ENCODE measurements at places on chromosomes 1 and 21. TPM values are rescaled to one million over a fixed set of nuclear protein-coding genes. Genes with fewer than 3 reads are reported as not detected.

DNA sequence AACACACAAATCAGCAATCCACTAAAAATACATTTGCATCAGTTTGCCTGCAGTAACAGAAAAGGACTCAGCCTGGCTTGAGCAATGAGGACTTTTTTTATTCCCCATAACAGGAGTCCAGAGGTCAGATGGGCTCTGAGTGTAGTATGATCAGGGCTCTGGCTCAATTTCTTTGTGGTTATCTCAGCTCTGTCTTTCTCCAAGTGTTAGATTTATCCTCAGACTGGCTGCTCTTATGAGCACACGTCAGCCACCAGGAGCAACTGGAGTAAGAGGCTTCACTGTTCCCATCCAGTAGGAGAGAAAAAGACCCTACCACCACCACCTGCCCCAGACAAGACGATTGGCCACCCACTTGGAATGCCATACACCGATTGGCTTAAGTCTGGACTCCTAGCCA lies 36.2 kb upstream of the KLHDC7A start:
- DNase-seq, result no peak

Gene SPRR4
- total RNA-seq, result not detected

DNA sequence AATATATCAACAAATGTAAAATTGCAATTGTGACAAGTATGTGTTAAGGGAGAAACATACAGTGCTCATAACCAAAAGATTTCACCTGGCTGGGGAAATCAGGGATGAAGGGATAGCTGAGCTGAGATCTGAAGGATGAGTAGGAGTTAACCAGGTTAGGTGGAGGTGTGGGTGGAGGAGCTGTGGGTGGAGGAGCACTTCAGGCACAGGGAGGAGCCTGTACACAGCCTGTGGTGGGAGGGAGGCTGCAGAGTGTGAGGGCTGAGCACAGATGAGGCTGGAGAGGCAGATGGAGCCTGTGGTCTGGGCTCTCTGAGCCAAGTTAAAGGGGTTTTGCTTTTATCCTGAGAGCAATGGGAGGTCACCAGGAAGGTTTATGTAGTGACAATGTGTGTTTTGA lies 111.9 kb downstream of the XCL2 start:
- no peak for DNase-seq

DNA sequence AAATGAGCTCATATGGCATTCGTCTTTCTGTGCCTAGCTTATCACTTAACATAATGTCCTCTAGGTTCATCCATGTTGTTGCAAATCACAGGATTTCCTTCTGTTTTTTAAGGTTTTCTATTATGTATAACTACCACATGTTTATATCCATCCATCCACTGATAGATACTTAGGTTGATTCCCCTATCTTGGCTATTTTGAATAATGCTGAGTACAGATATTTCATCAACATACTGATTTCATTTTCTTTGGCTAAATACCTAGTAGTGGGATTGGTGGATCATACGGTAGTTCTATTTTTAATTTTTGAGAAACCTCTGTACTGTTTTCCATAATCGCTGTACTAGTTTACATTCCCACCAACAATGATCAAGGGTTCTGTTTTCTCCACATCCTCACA lies 45.0 kb downstream of the GORAB start:
- DNase-seq, result no peak

DNA sequence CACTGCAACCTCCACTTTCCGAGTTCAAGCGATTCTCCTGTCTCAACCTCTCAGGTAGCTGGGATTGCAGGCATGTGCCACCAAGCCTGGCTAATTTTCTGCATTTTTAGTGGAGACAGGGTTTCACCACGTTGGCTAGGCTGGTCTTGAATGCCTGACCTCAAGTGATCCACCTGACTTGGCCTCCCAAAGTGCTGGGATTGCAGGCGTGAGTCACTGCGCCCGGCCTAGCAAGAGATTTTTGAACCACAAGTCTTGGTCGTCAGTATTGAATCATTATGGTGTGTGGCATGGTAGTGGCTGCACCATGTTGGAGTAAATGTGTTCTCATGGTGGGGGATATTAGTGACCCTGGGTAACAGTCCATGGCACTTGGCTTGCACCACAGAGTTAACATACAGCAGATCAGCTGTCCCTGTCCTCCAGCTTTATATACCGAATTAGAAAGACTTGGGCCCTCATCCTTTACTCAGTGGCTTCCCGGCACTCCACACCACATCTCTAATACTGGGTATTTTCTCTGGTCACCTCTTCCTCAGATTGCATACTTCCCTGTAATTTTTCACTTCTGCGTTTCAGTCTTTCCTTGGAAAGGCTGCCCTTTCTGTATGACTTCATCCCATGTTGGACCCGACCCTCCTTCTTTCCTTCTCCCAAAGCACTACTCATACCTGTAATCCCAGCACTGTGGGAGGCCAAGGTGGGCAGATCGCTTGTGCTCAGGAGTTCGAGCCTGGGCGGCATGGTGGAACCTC lies 25.1 kb downstream of the AK4 start:
- DNase-seq, result no peak

- no peak for DNase-seq
Observed at GRCh38 chr1:9737057-9737456, 85.5 kb downstream of the PIK3CD start.

DNA sequence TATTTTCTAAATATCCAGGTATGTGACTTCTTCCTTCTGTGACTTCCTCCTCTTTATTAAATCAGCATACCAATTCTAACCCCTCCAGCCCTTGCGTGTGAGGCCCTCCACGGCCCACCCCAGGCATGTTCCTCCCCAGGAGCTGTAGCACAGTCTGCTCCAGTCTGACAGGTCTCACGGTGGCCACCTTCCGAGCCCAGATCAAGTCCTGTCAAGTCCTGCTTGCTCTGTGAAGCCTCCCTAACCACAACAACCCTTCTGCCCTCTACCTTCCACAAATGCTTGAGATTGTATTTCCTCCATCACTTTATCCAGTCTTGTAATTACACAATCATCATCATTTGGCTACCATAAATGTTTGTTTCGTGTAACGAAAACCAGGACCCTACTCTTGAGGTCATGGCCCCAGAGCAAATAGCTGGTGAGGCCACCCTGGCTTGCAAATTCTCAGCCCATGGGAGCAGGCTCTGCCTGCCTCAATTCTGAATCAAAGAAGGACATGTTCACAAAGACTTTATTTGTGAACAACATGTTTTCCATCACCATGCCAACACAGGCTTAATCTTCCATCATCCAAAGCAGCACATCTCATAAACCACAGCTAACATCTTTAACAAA lies 33.0 kb upstream of the S100A7 start:
- no peak for DNase-seq

GRCh38 chr1:63773815-63774616 lies at the start of gene ROR1:
Gene ROR1 (plus strand): TSS chr1:63774017.
- DNase-seq, result peak; percentile 87

GRCh38 chr21:41429925-41430491 lies 4.0 kb downstream of the MX1 start:
- no peak for DNase-seq

Measured in left colon (tissue), 2 donors.